ENCODE measurements at places on chromosomes 2 and 18.

DNA sequence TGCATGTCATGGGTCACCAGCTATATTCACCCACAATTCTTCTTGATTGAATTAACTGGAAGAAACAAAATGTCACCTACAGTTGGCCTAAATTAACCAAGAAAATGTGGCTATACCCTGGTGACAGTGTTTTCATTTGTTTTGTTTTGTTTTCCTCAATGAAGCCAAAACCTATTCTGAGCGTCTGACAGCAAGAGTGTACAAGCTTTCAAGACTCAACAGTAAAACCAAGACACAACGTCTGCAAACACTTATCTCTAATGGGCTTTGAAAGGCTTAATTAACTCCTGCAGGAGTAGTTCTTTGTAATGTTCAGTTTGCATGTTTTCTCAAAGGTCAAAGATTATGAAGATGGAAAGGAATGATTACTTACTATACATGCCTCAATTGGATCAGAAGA lies 827.6 kb upstream of the KLHL29 start:
- no peak for DNase-seq

GRCh38 chr18:31478688-31479087 lies 19.3 kb upstream of the DSG2 start:
- no peak for DNase-seq

DNA sequence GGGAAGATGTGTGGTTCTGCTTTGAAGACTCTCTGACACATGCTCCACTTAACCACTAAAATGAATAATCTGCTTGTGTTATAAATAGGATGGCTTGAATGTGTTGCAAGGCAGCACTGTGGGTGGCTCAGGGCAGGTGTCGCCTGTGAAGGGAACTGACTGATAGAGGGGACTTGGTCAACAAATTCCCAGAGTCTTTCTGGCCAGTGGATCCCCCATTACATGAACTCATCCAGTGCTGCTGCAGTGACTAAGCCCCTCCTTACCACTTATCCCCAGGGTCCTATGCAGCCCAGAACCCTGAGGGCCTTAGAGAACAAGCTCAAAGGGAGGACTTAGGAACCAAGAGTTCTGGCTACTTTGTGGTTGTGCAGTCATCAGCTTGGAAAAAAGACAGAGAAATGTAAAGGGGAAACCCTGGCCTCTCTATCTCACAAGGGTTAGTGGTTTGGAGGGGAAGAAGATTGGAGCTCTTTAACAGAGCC lies 226.2 kb upstream of the TNP1 start:
- peak; percentile 76 for DNase-seq

DNA sequence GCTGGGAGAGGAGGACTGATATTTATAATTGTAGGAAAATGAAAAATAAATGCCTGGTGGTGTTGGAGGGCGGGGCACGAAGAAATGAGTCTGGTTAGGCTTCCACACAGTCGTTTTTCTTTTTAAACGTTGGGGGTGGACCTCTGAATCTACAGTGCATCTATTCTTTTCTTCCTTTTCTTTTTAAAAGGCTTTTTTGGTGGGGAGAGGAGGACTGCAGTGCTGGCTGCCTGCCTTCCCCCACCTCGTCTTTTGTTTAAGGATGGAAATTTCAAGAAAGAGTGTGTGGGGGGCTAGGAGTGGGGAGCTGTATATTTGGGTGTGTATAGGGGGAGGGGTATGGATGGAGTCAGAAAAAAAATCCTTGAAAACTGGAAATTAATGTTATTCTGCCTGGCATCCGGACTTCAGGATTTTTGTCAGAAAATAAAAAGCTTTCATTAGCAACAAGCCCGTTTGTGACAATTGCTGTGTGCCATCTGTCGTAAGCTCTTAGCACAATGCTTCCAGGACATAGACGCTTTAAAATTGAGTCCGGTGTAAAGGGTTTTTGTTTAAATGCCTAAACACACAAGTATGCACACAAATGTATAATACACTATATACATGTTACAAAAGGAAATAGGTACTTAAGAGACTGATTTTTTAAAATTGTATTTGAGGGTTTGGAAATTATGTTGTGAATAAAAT lies 1.1 kb downstream of the MAP2 start:
- DNase-seq, result no peak

DNA sequence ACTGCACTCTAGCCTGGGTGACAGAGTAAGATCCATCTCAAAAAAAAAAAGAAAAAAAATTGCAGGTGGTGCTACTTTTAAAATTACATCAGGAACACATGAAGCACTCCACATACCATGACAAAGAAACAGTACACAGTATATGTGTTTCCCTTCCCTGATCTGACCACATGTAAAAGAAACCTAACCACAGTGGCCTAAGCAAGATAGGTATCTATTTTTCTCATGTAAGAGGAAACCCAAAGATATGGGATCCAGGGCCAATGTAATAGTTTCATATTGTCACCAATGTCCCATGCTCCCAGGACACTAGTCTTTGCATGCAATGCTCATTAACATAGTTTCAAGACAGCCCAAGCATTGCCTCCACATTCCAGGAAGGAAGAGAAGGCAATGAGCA lies 99.9 kb downstream of the DYM start:
- no peak for DNase-seq

- no peak for DNase-seq
Observed at GRCh38 chr2:126399001-126399400, 257.0 kb upstream of the GYPC start.

DNA sequence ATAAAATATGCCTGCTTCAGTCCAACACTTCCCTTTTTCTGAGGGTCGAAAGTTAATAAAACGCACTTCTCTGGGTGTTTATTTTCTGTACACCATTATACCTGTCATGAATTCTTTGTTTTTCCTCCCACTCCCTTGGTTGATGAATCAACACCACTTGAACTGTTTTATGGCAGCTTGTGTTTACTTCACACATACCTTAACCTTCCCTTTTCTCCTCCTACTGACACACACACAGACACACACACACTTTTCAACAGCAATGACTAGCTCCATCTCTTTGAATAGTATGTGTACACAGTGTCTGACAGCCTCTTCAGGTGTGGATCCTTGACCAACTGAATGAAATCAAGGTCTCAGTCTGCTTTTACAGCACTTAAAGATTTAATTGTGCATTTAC lies 91.3 kb downstream of the SATB2 start:
- no peak for DNase-seq

DNA sequence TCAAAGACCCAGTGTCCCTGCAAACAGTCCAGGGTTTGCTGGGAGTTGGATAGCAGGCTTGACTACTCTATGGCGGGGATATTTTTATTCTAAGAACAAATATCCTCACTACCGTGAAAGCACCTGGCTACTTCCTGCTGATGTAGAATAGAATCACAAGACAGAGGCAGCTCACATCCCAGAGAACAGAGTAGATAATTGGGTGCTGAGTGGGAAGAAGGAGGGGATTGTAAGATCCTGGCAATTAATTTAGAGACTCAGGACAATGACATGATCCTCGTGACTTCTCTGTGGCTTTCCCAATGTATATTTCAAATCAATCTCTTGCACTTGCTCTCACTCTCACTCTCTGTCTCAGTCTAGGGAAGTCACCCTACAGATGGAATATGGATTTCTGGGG lies 341.9 kb upstream of the DCC start:
- no peak for DNase-seq

- peak; percentile 37 for DNase-seq
Observed at GRCh38 chr2:238237431-238238135, 2.3 kb downstream of the HES6 start.

DNA sequence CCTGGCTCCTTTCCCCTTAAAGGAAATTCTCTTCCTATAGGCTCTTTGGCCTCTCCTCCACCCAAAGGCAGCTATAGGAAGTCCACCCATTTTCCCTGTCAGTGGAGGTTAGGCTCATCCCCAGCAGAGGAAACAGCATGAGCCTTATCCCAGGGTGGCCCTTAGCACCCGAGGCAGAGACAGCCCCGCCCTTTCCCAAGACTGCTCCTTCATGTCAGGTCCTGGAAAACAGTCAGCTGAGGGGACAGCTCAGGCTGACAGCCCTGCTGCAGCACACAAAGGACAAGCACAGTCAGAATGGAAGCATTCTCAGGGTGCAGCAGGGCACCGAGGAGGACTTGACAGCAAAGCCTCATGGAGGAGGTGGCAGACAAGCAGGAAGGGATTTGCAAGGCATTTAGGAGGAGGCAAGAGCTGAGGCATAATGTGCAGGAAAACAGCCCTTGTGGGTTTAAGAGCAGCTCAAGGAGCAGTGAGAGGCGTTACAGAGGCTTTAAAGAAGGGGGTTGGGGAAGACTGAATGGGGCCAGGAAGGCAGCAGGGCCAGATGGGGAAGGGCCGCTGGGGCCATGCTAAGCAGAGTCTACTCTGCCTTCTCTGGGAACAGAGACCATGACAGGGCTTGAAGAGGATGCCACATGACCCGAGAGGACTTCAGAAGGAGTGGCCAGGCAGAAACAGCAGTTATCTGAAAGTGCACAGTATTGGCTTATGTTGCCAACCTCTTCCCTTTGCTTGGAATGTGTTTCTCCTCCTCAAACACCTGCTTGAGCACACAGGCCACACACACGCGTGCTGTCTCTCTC lies 216.6 kb downstream of the SH3BP4 start:
- peak; percentile 52 for DNase-seq

DNA sequence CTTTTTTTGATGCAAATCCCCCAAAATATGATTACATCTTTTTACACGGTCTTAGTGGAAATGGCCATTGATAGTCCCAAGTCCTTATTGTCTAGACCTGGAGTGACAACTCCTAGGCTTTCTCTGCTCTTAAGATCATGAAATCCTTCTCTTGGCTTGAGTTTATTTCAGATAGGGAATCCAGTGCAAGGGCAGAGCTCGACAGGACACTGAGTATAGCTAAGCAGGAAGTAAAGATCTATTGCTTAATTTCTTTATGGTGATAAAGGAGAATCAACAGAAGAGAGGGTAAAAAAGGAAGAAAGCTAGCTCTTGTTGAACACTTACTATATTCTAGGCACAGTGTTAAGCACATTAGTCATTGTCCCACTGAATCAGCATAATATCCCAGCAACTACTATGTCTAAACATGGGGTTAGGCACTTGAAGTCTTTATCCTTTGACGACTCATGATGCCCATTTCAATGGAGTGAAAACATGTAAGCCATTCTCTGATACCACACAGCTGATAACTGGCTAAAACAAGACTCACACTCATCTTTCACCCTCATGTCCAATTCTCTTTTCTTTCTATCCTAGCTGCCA lies 74.1 kb upstream of the LRATD1 start:
- no peak for DNase-seq

DNA sequence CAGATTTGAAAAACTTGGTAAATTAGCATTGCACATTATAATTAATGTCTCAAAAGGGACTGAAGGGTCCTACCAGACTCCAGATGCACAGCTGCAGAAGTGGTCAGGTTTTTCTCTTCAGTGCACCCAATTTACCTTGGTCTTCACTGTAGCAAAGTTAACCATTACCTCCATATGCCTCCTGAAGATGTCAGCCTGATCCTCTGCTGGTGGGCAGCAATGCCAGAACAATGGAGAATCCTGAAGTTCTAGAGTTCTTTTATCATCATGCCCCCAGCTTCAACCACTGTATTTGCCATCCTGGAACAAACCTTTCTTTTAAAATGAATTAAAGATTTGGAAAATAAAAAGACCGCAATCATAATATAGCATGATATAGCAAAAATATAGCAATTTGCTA lies 1774.8 kb upstream of the CELF4 start:
- no peak for DNase-seq

GRCh38 chr2:160252900-160253299 lies 52.8 kb upstream of the ITGB6 start:
- DNase-seq, result no peak

GRCh38 chr2:158969715-158970240 lies 1.3 kb downstream of the TANC1 start:
- DNase-seq, result peak; percentile 77

- DNase-seq, result peak; percentile 71
Observed at GRCh38 chr18:46073474-46074331, 1.6 kb upstream of the PSTPIP2 start.

- DNase-seq, result peak; percentile 91
Observed at GRCh38 chr2:219459460-219460311, 25.0 kb downstream of the SPEG start.

GRCh38 chr18:58562146-58562998 lies 66.5 kb downstream of the ALPK2 start:
- no peak for DNase-seq

- peak; percentile 55 for DNase-seq
Observed at GRCh38 chr2:175062787-175063585, 57.8 kb upstream of the CHN1 start.

GRCh38 chr2:217045700-217046475 lies 186.0 kb upstream of the TNP1 start:
- no peak for DNase-seq

- DNase-seq, result peak; percentile 90
Observed at GRCh38 chr2:125471963-125472362, 1184.0 kb upstream of the GYPC start.

- peak; percentile 55 for DNase-seq
Observed at GRCh38 chr2:107025869-107026380, 140.0 kb upstream of the ST6GAL2 start.

- no peak for DNase-seq
Observed at GRCh38 chr2:28427741-28428415, 35.2 kb downstream of the FOSL2 start.

GRCh38 chr2:8602809-8603208 lies 79.0 kb upstream of the ID2 start:
- peak; percentile 45 for DNase-seq

- DNase-seq, result no peak
Observed at GRCh38 chr18:42956287-42956686, 159.2 kb downstream of the RIT2 start.

DNA sequence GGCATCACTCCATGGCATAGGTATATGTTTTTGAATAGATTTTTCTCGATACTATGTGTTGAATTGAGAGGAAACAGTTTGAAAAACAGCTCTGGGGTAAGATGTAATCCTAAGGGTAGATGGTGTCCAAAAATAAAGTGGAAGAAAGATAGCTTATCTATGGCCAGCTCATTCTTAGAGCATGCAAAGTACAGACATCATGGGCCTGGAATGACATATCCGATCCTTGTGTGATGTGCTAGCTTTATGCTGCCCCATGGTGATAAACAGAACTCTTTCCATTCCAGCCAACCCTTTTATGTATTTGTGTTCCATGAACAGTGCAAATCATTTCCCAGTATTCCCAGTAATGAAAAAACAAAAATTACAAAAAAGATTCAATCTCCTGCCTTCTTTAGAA lies 390.2 kb upstream of the NXPH2 start:
- DNase-seq, result no peak

GRCh38 chr18:56062931-56063330 lies 474.9 kb upstream of the TCF4 start:
- DNase-seq, result no peak

DNA sequence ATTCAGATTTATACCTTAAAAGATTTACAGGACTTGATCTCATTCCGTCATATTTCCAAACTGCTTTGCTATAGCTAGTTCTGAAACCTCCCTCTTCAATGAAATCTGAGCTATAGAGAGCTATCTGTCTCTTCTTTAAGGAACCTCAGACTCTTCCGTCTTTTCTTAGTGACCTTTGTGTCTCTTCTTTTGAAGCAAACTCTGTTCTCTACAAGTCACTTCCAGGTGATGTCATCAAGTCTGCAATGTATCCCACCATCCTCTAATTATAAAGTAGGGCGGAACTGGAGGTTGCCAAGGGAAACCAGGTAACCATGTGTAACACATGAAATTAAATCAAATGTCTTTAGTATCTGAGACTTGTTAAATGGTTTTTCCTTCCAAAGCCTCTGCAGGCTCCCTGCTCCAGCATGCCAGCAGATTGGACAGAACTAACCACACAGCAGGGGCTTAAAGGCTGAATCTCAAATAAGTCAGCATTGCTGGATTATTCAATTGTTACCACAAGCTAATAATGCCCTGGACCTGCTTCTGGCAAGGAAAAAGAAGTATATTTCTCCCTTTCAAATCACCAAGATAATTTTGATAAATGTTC lies 41.2 kb upstream of the PEX13 start:
- no peak for DNase-seq
